Activated CD8-positive, alpha-beta T cell treated with anti-CD3 and anti-CD28 coated beads, Interleukin-2, amount 10 ng/mL, durations not matched to agents 7 days and 5 days (primary cell): ENCODE measurements at places on chromosomes 16 and 17.

GRCh38 chr16:49581630-49582298, 208.2 kb downstream of the C16orf78 start:
- DNase-seq, result no peak

DNA sequence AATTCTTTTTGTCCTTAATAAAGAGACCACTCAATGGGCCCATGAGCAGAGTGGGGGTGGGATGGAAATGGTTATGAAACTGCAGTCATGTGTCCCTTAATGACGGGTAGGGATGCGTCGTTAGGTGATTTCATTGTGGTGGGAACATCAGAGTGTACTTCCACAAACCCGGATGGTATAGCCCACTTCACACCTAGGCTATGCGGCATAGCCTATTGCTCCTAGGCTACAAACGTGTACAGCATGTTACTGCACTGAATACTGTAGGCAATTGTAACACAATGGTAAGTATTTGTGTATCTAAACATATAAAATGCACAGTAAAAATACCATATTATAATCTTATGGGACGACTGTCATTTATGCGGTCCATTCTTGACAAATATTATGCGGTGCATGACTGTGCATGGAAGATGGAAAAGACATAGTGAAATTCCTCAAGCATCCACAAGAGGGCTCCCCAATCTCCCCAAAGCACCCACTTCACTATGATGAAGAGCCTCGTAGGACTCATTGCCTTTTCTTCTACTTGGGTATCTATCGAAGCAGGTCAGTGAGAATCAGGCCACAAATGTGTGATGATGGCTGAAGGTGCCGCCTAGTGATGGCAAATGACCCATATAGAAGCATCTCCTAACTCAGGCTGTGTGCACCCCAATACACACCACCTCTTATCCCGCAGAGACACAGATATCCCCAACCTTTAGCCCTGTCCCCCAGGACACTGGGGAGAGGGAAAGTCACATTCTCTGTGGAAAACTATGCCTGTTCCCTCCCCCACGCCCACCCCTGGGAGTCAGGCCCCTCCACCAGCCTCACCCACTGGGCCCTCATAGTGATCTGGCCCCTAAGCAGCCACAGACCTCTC, 43.5 kb downstream of the TBX21 start:
- peak; percentile 60 for DNase-seq

DNA sequence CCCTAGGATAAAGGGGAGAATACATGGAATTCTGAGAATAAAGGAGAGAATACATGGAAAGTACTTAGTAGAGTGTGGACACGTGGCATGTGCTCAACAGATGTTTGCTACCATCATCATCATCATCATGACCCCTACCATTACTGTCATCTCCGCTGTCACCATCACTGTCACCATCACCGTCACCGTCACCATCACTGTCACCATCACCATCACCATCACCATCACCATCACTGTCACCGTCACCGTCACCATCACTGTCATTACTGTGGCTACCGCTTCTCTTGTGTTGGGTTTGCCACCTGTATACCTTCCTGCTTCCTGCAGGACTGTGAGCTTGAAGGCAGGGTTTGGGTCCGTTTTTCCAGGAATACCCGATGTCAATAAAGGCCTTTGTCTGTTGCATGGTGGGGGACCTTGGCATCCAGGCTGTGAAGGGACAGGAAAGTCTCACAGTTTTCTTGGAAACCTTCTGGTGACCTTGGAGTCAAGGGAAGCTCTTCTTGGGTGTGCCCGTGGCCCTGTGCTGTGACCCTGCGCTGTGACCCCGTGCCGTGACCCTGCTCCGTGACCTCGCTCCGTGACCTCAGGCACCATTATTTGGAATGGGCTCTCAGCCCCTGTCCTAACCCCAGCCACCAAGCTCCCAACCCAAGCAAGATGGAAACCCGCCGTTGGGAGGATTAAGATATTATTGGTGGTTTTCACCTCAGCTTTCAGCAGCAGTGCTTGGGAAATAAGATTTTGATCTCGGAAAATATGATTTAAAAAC, 14.4 kb downstream of the CMIP start:
- DNase-seq, result no peak

DNA sequence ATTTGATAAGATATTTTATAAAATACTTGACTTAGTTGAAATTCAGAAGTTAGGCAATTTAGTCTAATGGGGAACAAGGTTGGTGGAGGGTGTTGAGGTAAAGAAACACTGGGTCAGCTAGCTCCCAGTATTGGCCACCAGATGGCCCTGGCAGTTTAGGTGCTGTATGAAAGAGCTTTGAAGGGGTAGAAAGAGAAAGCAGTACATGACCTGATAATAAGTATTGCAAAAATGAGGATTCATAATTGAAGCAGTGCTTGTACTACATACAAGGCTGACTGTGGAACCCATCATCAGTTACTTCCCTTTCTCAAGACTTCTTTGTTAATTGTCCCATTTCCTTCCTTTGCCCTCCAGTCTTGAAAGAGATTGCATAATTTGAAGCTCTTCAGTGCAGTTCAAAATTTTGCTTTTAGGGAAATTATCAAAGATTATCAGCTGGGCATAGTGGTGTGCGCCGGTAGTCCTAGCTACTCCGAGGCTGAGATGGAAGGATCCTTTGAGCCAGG, 29.4 kb downstream of the TANC2 start:
- DNase-seq, result peak; percentile 44

GRCh38 chr16:58264961-58265479, 29.8 kb downstream of the PRSS54 start:
- DNase-seq, result no peak

- DNase-seq, result no peak
These were observed 22.0 kb downstream of the C16orf87 start for GRCh38 chr16:46808997-46809396.

DNA sequence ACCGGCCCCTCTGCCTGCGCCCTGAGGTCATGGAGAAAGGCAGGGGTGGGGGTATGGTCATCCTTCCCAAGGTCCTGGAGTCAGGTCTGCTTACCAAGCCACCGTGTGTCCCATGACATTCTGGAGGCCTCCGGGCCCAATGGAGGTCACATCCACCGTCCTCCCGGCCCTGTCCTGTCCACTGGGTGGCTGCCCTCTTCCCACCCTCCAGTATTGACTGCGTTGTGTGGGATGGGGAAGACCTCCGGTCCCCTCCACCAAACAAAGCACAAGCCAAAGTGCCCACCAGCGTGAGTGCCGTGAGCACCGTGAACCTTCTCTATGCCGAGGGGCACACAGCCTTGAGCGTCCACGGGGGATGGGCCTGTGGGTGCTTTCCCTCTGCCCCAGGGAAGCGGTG, 37.2 kb downstream of the LMF1 start:
- DNase-seq, result no peak

DNA sequence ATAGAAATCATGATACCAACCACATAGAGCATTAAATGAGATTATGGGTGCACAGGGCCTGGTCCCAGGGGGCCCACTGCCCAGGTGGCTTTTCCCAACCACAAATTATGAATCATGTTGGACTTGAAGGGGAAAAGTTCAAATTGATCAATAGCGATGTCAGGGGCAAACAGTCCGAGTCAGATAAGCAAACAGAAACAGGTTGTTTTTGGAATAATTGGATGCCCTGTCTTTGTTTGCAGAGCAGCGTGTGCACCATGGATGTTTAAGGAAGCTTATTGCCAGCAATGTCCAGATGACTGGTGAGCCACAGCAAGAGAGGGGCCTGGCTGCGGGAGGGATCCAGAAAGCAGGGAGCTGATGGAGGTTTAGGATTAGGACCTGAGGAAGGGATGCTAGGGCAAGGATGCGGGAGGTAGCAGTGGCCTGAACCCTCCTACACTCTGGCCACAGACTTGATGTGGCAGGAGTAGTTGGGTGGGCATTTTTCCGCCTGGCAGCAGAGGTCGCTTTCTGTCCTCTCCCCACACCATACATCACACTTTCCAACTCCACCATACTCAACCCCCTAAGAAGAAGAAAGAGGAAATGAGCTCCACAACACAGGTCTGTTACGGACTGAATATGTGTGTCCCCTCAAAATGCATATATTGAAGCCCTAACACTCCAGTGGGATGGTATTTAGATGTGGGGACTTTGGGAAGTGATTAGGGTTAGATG, 266.4 kb upstream of the RPL38 start:
- DNase-seq, result no peak

GRCh38 chr17:33242375-33243124, 50.5 kb downstream of the ASIC2 start:
- no peak for DNase-seq

DNA sequence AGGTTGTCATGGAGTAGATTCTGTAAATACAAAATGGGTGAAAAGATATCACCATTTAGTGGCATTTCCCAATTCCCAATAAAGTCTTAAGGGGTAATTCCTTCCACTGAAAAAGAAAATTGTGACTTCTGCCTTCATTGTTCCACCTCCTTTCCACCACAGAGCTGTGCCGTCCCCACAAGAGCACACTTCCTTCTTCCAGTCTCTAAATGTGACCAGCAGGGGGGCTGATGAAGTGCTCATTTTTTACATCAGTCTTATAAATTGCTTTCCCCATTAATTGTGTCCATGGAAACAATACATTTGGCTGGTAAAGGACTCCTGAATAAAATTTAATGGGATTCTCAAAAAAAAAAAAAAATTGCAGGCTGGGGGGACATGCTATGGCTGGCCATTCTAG, 260.8 kb upstream of the PSMD7 start:
- no peak for DNase-seq

DNA sequence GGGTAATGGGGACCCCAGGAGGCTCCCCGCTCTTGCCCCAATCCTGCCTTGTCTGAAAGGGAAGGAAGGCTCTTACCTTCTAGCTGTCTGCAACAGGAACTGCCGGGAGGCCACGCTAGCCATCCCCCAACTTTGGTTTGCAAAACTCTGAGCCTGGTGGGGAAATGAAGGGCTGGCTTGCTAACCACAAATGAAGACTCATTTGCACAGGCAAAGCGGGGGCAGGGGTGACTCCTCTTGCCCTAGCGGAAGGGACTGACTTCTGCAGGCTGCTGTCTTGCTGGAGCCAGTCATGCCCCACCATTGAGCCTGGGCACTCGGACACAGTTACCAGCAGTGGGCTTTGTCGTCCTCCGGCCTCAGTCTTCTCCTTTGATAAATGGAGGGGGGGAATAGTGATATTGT, 52.6 kb downstream of the PLCG2 start:
- DNase-seq, result peak; percentile 84

DNA sequence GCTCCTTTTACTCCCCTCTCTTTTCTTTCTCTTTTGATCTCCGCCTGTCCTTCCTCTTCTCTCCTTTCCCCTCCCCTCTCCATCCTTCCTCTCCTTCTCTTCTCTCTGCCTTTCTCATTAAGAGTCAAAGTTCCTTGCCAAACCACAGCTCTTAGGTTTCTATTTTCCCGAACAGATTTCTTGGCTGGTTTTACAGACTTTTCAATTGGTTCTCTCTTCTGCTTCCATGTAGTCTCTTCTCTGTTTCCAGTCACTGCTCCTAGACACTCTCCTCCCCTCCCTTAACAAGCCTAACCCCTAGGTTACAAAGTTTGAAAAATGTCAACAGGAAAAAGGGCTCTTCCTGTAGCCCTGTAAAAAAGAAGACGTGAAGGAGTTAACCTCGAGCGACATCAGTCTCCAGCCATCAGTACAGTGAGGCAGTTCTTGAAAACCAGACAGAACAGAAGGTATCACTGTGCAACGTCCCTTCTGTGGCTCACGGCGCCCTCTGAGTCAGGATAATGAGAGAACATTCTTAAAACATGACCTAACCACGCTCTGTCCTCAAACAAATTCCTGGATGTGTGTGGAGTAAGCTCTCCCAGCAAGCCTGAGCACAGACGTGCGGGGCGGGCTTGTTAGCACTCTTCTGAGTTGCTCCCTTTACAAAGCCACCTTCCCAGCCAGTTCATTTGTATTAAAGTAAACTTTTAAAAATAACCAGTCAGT, 11.6 kb upstream of the MARCHF10 start:
- no peak for DNase-seq

- peak; percentile 78 for DNase-seq
These were observed 39.1 kb downstream of the CDRT15 start for GRCh38 chr17:14197586-14197985.

- DNase-seq, result no peak
These were observed 650.6 kb upstream of the SALL1 start for GRCh38 chr16:51801635-51802034.
